ENCODE measurements at places on chromosomes 3 and 15. TPM values are rescaled to one million over a fixed set of nuclear protein-coding genes. Genes with fewer than 3 reads are reported as not detected.

DNA sequence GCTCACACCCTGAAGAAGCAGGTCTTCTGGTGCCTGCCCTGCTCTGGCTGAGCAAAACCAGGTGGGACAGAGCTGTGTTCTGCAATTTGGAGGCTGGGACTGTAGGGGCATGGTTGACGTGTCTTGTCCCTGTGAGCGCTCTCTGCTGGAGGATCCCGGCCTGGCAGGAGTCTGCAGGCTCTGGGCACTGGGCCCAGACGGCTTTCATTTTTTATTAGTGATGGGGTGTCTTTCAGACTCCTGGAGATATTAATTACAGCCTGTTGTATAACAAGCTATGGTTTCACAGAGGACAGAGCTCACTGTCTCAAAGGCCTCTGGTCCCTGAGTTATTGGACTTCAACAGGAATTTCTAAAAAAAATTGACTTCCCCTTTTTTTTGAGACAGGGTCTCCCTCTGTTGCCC is 29.5 kb upstream of the ZNF710 start:
- DNase-seq = peak; percentile 50

DNA sequence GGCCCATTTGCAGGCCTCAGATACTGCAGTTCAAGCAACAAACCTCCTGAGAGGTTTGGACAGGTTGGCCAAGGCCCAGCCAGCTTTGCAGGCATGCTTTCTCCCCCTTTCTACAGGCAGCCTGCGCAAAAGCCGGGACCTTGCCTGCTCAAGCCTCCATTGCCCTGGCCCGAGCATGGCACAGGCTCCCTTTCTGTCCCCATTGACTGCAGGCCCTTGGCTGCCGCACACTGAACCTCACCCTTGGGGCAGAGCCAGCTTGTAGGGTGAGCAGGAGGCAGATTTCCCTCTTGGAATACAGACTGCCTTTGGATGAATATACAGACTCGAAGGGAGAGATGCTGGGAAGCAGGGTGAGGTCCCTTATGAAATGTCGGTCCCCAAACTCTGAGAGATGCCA is 461.7 kb upstream of the PROK2 start:
- DNase-seq = no peak

- DNase-seq = no peak
These were observed 336.1 kb upstream of the RARB start for GRCh38 chr3:25091934-25092333.

The SLC15A2 gene
- 15.1 TPM for polyA plus RNA-seq

The MFAP1 gene
- 65.0 TPM for polyA plus RNA-seq

The ZNF860 gene
- 2.7 TPM for polyA plus RNA-seq

Data from left renal cortex interstitium (tissue), 4 donors.